Stimulated activated CD4-positive, alpha-beta T cell treated with anti-CD3 and anti-CD28 coated beads, Interleukin-2, amount 100 ng/mL, for 24 hours (primary cell): ENCODE measurements at places on chromosomes 12 and 14.

- no peak for DNase-seq
Measured at GRCh38 chr12:50627491-50627890, 122.7 kb downstream of the DIP2B start.

DNA sequence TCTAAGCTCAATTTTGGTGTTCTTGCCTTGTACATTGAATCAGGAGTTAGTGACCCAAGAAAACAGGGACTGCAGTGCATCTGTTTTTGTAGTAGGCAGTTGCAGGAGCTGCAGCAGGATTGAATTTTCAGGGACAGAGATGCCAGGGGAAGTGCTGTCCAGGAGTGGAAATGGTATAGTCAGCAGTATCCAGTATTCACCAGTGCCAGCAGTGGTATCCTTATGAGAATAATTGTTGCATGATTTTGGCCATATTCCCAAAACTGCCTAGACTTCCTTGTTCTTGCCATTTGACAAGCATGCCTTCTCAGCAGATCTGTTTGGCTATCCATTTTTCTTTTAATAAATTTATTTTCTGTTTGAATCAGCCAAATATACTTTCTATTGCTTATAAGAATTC, 18.6 kb upstream of the ABCD2 start:
- DNase-seq, result no peak

DNA sequence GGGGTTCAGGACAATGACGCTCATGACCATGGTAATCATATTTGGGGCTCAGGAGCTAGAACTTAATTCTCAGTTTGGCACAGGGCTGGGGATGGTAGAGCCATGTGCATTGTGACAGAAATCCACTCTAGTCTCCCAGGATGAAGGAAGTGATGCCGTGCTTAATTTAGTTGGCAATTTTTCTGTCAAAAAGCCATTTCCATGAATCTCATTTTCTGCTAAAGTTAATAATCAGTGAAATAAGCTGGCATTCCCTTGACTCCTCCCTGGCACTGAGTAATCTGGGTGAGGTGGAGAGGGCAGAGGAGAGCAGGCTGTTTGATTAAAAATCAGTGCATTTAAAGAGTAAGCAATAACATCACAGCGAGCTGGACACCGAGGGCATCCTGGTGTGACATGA, 45.0 kb upstream of the GPR68 start:
- no peak for DNase-seq

DNA sequence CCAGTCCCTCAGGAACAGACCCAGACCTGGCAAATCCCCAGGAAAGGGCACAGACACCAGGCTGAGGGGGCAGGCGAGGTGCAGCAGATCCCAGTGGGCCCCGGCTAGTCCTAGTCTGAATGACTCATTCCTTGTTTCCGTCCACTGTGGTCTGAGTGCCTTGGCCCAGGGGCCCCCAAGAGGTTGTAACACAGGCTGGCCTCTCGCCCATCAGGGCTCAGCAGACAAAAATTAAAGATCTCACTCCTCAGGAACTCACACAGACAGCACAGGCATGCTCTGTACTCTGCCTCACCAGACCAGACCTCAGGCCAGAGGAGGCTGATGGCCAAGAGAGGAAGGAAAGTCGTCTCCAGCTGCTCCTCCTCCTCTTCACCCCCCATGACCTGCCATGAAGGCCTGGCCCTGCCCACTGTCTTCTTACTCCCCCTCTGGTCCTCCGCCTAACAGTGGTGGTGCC, 7.7 kb upstream of the LTBP2 start:
- DNase-seq, result no peak

DNA sequence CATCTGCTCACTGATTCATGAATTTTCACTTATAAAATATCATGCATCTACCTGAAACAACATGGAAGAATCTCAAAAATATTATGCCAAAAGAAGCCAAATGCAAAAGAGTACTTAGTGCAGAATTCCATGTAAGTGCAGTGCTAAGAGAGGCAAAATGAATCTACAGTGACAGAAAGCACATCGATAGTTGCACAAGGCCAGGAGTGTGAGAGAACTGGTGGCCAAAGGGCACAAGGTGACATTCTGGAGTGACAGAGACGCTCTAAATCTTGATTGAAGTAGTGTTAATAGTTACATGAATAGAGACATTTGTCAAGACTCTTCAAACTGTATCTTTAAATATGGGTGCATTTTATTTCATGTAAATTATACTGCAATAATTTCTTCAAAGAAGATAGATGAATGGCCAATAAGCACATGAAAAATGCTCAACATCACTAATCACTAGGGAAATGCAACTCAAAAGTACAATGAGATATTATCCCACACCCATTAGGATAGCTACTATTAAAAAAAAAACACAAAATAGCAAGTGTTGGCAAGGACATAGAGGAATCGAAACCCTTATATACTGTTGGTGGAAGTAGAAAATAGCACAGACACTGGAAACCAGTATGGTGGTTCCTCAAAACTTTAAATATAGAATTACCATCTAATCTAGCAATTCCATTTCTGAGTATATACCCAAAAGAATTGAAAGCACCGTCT, 71.7 kb upstream of the KICS2 start:
- no peak for DNase-seq

DNA sequence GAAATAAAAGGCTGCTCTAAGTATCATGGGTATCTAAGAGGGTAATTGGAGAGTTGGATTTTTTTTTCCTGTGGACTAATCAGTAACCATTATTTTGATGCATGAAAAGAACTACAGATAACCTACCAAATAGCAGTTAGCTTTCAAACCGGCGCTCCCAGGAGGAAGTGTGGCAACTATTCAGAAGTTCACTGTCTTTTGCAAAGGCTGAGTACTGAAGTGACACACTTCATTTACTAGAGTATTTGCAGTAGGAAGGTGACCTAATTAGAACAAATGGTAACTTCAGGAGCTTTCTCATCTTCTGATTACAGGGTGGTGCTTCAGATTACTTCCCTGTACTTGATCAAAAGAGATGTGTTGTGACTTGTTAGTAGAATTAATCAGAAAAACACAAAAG, 87.7 kb downstream of the PELI2 start:
- DNase-seq, result no peak

GRCh38 chr12:100976735-100977134, 182.2 kb downstream of the ANO4 start:
- no peak for DNase-seq

DNA sequence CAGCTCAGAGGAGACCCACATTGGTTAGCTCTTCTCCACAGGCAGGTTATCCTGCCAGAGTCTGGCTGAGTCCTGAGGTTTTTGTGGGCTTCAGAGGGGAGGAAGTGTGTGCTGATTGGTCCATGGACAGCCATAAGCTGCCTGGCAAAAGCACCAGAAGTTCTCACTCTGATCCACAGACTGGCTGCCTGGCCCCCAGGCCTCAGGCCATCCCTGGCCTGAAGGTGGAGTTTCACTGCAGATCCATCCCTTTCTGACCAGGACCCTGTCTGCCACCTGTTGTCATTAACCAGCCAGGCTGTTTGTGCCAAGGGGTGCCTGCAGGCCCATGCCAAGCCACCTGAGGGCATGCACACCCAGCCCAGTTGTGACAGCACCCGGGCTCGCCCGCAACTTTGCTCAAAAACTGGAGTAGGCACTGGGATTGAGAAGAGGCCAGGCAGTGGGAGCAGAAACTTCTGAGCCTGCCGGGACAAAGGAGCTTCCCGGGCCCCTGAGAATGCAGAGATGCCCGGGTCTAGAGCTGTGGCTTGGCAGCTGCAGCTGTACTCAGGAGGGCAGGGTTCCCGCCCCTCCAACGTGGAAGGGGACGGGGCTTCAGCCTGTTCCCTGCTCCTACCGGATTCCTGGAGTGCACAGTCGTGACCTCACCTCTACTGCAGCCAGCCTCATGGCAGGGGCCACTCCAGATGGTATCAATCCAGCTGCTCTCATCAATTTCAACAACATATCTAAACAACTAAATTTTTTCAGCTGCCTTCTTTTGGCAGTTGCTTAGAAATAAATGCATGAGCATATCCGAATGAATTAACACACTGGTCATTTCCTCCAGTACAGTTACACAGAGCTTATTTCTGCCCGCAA, 1277.3 kb downstream of the SLC16A7 start:
- no peak for DNase-seq

DNA sequence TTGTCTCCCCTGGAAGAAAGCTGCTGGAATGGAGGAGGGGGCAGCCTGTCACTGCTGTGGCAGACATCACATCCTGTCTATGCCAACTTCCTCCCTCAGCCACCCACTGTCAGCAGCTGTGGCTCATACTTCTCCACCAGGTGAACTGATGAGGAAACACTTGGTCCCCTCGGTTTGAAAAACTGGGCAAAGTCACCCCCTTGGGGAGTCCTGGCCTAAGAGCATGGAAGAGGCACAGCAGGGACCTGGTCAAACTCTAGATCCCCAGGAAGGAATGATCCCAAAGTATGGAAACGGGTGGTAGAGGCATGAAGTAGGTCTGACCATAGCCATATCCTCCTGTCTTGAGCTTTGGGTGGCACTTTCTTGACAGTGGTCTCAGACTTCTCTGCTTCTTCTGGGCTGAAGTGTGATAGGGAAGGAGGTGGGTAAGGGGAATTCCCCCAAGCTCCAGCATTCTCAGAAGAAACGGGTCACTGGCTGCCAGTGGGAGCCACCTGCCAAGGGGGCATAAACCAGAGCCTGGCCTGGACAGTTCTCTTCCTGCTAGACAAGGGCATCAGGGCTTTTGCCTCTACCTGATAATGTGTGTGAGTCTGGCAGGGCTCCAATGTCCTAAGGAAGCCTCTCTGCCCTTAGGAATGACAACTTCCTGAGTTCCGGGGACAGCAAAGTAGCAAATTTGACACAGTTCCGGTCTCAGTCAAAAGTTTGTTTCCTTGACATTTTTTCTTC, 36.0 kb downstream of the FMNL3 start:
- DNase-seq, result peak; percentile 50

- no peak for DNase-seq
Measured at GRCh38 chr12:28121899-28122655, 68.2 kb upstream of the CCDC91 start.

DNA sequence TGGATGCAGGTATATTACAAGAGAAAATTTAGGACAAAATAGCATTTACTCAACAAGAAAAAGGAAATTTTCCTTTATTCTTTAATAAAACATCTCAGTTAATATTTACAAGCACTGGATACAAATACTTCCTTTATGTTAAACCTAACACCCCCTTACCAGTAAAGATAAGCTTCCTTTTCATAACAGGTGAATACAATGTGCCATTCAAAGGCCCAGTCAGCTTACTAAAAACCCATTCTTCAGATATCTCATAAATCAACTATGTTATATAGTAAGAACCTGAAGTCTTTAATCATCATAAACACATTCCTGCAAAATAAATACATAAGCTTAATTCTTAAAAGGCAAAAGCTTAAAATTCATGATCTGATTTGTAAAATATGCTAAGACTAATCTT, 52.6 kb downstream of the LRP6 start:
- no peak for DNase-seq

DNA sequence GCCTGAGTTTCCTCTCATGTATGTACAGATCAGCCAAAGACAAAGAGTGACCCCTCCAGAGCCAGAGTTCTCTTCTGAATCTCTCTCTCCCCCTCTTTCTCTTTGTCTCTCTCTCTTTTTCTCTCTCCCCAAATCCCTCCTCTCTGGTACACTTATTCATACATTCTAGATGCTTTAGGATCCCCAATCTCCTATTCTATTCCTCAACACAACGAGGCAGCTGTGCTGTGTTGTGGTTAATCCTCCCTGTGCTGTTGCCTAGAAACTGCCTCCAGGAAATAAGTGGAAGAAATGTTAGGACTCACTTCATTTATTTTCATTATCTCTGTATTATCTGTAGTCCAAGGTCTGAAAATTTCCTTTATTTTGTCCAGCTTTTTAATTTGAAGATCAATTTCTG, 350.5 kb upstream of the OR4E1 start:
- no peak for DNase-seq

DNA sequence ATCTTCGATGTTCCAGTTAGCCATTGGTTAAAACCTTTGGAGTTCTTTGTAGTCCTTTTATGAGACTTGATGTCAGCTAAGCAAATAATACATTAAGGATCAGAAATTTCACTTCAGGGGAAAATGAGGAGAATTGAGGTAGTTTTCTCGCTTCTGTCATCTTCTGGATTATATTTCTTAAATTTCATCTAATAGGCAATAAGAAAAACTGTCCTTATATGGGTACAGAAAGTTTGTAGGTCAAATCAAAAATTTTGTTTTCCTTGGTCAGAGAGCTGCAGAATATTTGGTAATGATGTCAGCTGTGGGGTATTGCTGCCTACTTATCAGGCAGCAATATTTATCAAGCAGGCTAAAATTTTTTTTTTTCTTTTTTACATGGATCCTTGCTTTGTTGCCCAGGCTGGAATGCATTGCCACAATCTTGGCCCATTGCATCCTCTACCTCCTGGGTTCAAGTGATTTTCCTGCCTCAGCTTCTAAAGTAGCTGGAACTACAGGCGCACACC, 37.1 kb downstream of the RIMKLB start:
- no peak for DNase-seq

DNA sequence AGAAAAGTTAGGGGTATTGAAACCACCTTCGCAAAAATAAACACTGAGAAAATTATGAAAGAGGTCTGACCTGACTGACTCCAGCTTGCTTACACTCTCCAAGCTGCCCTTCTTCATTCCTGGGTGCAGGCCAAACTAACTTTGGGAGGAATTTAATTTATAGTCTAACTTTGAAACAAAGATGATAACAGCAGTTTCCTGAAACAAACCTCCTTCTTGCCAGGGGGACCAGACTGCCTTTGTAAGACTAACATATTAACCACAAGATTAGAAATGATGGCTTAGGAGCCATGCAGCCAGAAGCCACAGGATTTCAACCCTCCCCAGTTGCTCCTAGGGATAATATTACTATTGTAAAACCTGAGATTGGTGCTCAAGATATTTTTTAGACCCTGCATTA, 13.8 kb upstream of the EEA1 start:
- DNase-seq, result no peak

DNA sequence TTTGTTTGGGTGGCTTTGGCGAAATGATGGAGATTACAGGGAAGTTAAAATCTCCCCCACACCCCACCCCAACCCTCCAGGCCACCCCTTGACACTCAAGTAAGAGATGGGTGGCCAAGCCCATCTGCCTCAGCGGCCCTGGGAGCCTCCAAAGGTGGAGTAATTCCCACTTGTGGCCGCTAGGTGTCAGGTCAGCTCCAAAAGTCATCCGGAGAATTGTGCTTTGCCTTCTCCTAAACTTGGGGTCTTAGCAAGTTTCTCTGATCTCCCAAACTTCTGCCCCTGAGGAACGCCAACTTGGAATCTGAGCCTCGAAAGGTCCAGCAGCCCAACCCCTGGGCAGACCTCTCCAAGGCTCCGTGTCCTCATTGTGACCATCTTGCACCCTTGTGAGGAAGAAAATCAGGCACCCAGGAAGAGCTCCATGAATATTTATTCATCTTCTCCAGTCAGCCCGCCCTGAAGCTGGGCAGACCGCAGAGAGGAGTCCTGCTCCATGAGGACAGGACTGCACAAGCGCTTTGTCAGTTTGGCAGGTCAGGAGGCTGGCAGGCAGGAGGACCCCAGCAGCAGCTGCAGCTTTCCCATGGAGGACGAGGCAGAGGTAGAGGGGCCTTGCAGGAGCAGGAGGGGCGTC, 46.7 kb downstream of the LRRC74A start:
- peak; percentile 76 for DNase-seq

GRCh38 chr14:102824832-102825231, 47.6 kb downstream of the TRAF3 start:
- DNase-seq, result no peak

GRCh38 chr14:80494769-80495168, 283.5 kb upstream of the DIO2 start:
- DNase-seq, result no peak

GRCh38 chr12:124994437-124994975, 1.1 kb downstream of the BRI3BP start:
- no peak for DNase-seq

- no peak for DNase-seq
Measured at GRCh38 chr12:25269701-25270100, 19.0 kb upstream of the KRAS start.
